ENCODE measurements at places on chromosomes 12 and 14.
A peak's percentile ranks its signal among the peaks of the same experiment; 100 is the strongest.

DNA sequence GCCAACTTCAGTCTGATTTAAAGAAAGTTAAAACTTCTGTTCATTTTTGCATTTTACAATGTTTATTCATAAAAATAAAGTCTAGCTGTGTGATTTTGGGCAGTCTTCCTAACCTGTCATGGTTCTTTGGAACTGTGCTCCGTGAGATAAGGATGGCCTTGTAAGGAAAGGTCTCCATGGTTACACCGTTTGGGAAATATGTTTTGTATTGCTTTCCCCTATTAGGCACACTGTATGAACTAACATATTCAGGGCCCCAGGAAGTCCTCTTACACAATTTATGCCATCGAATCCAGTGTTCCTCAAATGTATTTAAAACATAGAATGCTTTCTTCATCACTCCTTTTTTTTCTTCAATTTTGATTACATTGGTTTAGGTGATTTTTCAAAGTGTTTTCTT is 54.5 kb downstream of the APAF1 start:
- peak; percentile 89 for DNase-seq

- DNase-seq, result no peak
Observed at GRCh38 chr12:32483499-32483898, 84.1 kb downstream of the FGD4 start.

- DNase-seq, result peak; percentile 88
Observed at GRCh38 chr14:65333943-65334687, 78.4 kb upstream of the FUT8 start.

GRCh38 chr12:78968226-78968625 is 103.7 kb downstream of the SYT1 start:
- DNase-seq, result no peak

- no peak for DNase-seq
Observed at GRCh38 chr14:101178184-101179072, 274.9 kb upstream of the RTL1 start.

DNA sequence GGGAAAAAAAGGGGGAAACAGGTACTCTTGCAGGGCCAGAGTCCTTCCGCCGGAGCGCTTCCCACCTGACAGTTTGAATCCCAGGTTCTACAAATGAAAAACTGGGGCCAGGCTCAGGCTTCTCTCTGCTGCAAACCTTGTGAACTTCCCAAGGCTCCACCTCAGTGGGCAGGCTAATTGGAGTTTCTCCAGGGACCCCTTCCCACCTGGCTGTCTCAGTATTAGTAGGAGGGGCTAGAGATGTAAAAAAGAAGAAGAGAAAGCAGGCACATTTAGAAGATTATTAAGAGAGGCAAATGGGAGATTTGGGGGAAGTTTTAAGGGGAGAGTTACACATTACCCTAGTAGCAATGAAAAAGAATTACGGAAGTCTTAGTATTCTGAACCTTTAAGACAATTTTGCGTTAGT is 20.0 kb upstream of the CLEC2D start:
- peak; percentile 19 for DNase-seq

All from cardiac muscle cell (in vitro differentiated cells and primary cell).